T-helper 2 cell treated with Interferon-gamma antibody and Interleukin-4, amounts not matched to agents 5 μg/mL and 100 μg/mL, for 36 hours (primary cell): ENCODE measurements at places on chromosomes 7 and 10.

GRCh38 chr7:114843102-114843501 lies 78.8 kb upstream of the MDFIC start:
- DNase-seq: no peak

GRCh38 chr7:140225562-140226249 lies 48.9 kb upstream of the KDM7A start:
- DNase-seq: no peak

DNA sequence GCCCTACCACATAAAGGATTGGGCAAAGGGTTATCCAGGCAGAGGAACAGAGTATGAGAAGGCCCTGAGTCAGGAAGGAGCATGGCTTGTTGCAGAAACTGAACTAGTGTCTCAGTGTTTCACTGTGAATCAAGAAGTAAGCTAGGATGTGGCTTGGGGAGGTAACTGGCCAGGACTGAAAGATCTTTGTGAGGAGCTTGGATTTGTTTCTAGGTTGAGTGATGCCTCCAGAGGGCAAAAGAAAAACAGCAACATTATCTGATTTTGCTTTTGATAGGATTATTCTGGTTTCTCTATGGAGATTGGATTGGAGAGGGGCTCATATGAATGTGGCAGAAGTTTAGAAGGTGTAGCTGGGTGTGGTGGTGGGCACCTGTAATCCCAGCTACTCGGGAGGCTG lies 137.9 kb upstream of the HDAC9 start:
- DNase-seq: no peak

DNA sequence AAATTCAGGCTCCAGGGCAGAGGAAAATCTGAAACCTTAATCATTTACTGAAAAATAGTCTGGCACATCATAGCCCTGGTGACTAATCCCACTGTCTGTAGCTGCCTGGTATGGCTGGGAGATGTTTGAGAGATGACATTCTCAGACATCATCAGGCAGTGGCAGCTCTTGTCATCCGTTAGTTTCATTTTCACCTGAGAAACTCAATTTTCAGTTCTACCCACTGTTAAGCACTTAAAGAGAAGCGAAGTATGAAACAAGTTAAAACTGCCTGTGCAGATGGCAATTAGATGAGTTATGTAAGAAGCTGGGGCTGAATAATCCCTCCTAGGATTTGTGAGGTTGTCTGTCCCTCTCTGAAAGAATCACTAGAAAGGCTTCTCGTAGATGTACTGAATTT lies 150.2 kb downstream of the NSUN6 start:
- DNase-seq: peak; percentile 13

GRCh38 chr10:29966269-29966668 lies 93.1 kb downstream of the JCAD start:
- no peak for DNase-seq
